ENCODE measurements at places on chromosomes 4 and X. TPM values are rescaled to one million over a fixed set of nuclear protein-coding genes. Genes with fewer than 3 reads are reported as not detected.

- H3K27me3 ChIP-seq = no peaks in the 10 kb centered on the region
- no peak for DNase-seq
- H3K4me1 ChIP-seq = no peaks in the 10 kb centered on the region
- H3K27ac ChIP-seq = no peak overlapping the region
- H3K4me3 ChIP-seq = no peak overlapping the region
- no peaks in the 10 kb centered on the region for H3K36me3 ChIP-seq
These were observed 243.6 kb downstream of the NPFFR2 start for GRCh38 chr4:72275381-72275780.

GRCh38 chr4:40672528-40673522 lies 43.2 kb upstream of the RBM47 start:
- H3K36me3 ChIP-seq = no peaks in the 10 kb centered on the region
- H3K4me1 ChIP-seq = peaks cover 23% of the 10 kb centered on the region
- DNase-seq = no peak
- no peak overlapping the region for H3K4me3 ChIP-seq
- peak overlapping the region; percentile 32 for H3K27ac ChIP-seq
- no peaks in the 10 kb centered on the region for H3K27me3 ChIP-seq

DNA sequence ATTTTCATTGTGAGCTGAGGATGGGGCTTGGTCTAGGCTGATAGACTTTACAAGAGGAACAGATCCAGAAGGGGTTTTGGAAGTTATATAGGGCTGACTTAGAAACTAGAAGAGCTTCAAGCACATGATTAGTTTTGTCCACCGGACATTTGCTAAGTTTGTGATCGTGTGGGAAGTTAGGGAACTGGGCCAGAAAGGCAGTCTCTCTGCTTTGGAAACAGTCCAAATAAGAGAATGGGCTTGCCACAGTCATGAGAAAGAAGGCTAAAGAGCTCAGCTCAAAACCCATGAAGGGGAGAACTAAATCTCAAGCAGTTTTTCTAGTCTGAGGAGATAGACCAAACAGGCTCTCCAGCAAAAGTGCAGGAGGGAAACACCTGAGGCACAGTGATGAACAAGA lies 67.8 kb downstream of the ZNF674 start:
- no peak overlapping the region for H3K4me3 ChIP-seq
- peak; percentile 40 for DNase-seq
- peaks cover 26% of the 10 kb centered on the region for H3K36me3 ChIP-seq
- no peak overlapping the region for H3K27ac ChIP-seq
- no peaks in the 10 kb centered on the region for H3K4me1 ChIP-seq

DNA sequence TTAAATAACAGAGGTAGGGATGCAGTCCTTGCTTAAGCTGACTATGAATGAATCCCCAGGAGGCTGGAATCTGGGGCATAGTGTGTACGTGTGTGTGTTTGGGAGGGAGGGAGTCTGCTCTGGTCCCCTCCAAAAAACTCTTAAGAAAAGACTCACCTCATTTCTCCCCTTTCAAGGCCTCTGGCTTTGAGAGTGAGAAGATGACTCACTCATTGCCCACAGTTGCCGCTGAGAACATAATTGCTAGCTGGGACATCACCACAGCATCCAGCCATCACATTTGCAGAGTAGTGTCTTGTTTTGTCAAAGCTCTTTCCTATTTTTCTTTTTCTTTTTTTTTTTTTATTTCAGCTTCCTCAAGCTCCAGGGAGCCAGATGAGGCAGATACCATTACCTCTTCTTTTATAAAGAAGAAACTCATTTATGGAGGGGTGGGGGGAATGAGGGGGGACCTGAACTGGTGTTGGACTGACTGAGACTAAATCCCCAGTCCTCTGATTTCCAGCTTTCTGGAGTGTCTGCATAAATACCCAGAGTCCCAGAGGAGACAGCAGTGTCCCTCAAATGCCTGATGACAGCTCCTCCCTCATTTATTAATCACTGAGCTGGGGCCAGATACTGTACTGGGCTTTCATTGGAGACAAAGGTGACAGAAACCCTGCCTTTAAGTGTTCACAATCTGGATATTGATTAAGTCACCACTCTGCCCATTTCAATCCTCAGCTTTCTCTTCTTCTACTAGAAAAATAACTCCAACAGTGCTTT lies 61.9 kb upstream of the LAS1L start:
- peaks cover 7% of the 10 kb centered on the region for H3K27me3 ChIP-seq
- H3K4me3 ChIP-seq = no peak overlapping the region
- H3K36me3 ChIP-seq = no peaks in the 10 kb centered on the region
- DNase-seq = peak; percentile 35
- no peaks in the 10 kb centered on the region for H3K4me1 ChIP-seq

DNA sequence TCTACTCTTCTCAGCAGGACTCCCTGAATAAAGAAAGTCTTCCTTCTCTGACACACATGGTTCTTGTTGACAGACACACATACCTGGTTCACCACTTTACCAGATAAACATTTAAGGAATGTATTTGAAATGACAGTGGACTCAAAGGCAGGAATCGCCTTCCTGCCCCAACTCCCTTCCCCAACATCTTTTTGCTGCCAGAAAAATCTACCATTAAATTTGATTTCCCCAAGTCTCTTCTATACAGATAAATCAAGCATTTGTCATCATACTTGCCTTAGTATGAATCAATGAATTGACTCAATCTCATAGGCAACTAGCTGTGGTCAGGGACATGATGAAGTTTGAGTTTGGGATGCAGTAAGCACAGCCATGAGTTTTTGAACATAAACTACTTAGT lies 23.3 kb upstream of the ANXA5 start:
- H3K4me3 ChIP-seq = no peak overlapping the region
- no peak for DNase-seq
- H3K27me3 ChIP-seq = no peaks in the 10 kb centered on the region
- H3K4me1 ChIP-seq = no peaks in the 10 kb centered on the region
- H3K27ac ChIP-seq = no peak overlapping the region

GRCh38 chr4:14513471-14513870 lies 488.8 kb upstream of the CPEB2 start:
- DNase-seq = no peak
- no peak overlapping the region for H3K4me3 ChIP-seq
- no peaks in the 10 kb centered on the region for H3K4me1 ChIP-seq
- H3K27ac ChIP-seq = no peak overlapping the region

- no peaks in the 10 kb centered on the region for H3K27me3 ChIP-seq
- no peak overlapping the region for H3K27ac ChIP-seq
- no peak overlapping the region for H3K4me3 ChIP-seq
- DNase-seq = no peak
- peaks cover 4% of the 10 kb centered on the region for H3K4me1 ChIP-seq
These were observed 226.8 kb downstream of the STIM2 start for GRCh38 chr4:27087306-27088045.

- DNase-seq = no peak
- no peaks in the 10 kb centered on the region for H3K36me3 ChIP-seq
- no peaks in the 10 kb centered on the region for H3K27me3 ChIP-seq
- no peak overlapping the region for H3K4me3 ChIP-seq
- no peaks in the 10 kb centered on the region for H3K4me1 ChIP-seq
- H3K27ac ChIP-seq = no peak overlapping the region
These were observed 44.3 kb downstream of the TASL start for GRCh38 chrX:30533266-30533665.

GRCh38 chrX:121308276-121308805 lies 260.9 kb downstream of the GLUD2 start:
- no peak overlapping the region for H3K4me3 ChIP-seq
- no peaks in the 10 kb centered on the region for H3K4me1 ChIP-seq

DNA sequence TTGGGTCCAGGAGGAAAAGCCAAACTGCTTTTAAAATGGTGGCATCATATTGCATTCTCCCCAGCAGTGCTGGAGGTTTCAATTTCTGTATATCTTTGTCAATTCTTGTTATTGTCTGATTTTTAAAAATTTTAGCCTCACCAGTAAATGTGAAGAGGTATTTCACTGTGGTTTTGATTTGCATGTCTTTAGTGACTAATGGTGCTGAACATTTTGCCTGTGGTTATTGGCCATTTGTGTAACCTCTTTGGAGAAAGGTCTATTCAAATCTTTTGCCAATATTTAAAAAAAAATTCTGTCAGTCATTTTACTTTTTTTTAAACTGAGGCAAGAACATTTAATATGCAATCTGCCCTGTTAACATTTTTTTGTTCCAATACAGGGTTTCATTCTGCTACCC lies 322.1 kb downstream of the TLL1 start:
- no peaks in the 10 kb centered on the region for H3K27me3 ChIP-seq
- no peak for DNase-seq
- no peak overlapping the region for H3K27ac ChIP-seq

- DNase-seq = no peak
- H3K4me1 ChIP-seq = no peaks in the 10 kb centered on the region
- no peaks in the 10 kb centered on the region for H3K36me3 ChIP-seq
- no peak overlapping the region for H3K4me3 ChIP-seq
- H3K27me3 ChIP-seq = no peaks in the 10 kb centered on the region
These were observed 24.7 kb upstream of the HERC3 start for GRCh38 chr4:88567591-88567990.

Gene ODAM
- not detected for total RNA-seq

Gene RNF128
- total RNA-seq = 51.6 TPM
